HL-60 (cell line): ENCODE measurements at places on chromosomes 12 and 14.

- DNase-seq: no peak
These were observed 15.8 kb downstream of the CCND2 start for GRCh38 chr12:4289231-4289878.

GRCh38 chr12:113060336-113060960 is 3.9 kb downstream of the DTX1 start:
- DNase-seq: no peak

DNA sequence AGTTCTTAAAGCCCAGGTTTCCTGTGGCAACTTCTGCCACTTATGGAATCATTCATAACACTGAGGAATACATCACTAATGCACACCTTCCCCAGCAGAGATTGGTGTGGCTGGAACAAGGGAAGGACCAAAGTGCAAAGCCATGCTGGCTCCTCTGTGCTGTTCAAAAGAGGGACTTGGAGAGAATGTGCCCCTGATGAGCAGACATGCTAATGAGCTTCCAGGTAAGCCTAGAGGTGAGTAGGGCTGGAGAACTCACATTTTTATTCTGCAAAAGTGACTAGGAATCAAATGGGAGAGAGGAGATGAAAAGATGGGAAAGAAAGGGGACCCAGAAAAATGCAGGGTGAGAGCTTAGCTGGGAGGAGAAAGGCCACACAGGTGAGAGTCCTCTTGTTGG is 289.7 kb downstream of the TTC8 start:
- no peak for DNase-seq

DNA sequence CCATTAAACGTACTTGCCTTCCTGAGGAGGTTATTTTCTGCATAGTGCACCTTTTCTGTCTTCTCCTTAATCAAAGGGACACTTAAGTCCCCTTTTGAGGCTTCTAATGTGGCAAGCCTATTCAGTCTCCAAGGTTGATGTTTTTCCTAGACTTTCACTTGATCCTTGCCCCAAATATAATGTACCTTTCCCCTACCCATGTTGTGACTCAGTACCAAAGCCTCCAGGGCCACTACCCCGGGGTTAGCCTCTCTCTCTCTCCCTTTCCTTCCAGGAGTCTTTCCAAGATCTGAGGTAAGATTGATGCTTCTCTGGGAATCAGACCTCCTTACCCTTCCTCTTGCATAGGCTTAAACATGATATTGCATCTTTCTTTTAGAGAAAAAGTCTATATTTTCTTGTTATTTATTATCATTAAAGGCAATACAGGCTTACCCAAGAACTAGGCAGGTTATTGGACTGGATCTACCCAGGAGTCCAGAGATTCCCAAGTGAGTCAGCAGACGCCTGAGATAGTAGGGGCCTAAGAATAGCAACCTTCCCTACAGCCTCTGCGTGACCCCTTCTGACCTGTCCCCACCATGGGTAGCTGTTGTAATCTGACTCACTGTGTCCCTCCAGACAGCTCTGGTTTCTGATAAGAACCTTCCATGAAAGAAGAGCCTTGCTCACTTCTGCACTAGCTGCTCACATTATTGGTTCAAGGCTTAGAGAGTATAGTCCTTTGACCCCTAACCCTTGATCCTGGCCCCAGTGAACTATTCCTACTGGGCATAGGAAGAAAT is 172.9 kb downstream of the ZFP36L1 start:
- no peak for DNase-seq

DNA sequence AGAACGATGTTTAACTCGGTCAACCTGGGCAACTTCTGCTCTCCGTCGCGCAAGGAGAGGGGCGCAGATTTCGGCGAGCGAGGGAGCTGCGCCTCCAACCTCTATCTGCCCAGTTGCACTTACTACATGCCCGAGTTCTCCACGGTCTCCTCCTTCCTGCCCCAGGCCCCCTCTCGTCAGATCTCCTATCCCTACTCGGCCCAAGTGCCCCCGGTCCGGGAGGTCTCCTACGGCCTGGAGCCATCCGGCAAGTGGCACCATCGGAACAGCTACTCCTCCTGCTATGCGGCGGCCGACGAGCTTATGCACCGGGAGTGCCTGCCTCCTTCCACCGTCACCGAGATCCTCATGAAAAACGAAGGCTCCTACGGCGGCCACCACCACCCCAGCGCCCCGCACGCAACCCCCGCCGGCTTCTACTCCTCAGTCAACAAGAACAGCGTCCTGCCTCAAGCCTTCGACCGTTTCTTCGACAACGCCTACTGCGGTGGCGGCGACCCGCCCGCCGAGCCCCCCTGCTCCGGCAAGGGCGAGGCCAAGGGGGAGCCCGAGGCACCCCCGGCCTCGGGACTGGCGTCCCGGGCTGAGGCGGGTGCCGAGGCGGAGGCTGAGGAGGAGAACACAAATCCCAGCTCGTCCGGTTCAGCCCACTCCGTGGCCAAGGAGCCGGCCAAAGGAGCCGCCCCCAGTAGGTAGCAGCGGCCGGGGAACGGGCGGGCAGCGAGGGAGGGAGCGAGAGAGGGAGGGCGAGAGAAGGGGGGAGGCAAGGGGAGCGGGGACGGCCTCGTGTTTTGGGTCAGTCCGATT is 513 bp downstream of the HOXC11 start:
- DNase-seq: no peak

- no peak for DNase-seq
These were observed 29.8 kb upstream of the DLGAP5 start for GRCh38 chr14:55221186-55221585.

GRCh38 chr12:22399464-22400180 is 65.1 kb upstream of the ST8SIA1 start:
- no peak for DNase-seq

- DNase-seq: no peak
These were observed 62.9 kb upstream of the PSMA6 start for GRCh38 chr14:35229084-35229791.

DNA sequence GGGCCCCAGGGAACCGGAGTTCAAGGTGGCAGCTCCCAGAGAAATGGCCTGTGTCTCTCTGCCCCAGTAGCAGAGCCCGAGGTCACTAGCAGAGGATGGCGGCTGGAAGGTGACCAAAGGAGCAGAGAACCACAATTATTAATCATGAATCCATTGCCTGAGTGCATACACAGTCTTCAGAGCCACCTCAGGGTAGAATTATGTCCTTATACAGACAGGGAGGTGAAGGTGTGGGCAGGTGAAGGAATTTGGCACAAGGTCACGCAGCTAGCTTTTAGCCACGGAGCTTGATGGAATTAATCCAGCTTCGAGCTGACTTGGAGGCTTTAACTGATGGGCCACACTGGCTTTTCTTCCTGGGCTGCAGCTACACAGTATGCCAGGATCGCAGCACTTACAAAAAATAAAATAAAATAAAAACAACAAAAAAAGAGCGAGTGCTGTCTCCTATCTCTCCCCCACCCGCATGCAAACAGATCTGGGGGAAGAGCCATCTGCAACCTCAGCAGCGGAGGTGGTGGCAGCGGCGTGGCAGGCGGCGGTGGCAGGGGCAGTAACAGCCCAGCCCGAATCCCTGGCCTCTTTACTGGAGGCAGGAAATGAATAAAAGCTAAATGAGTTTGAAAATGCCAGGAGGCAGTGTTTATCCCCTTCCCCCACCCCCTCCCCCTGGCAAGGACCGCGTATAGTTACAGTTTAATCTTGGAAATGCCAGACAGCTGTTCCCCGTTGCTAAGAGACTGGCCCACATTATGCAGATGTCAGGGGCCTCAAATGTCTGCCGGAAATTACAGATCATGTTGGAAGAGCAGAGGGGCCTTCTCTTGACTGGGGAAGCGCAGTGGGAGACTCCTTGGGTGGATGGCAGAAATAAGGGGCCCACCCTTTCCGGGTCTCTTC is 93.5 kb downstream of the LRRC74A start:
- no peak for DNase-seq

DNA sequence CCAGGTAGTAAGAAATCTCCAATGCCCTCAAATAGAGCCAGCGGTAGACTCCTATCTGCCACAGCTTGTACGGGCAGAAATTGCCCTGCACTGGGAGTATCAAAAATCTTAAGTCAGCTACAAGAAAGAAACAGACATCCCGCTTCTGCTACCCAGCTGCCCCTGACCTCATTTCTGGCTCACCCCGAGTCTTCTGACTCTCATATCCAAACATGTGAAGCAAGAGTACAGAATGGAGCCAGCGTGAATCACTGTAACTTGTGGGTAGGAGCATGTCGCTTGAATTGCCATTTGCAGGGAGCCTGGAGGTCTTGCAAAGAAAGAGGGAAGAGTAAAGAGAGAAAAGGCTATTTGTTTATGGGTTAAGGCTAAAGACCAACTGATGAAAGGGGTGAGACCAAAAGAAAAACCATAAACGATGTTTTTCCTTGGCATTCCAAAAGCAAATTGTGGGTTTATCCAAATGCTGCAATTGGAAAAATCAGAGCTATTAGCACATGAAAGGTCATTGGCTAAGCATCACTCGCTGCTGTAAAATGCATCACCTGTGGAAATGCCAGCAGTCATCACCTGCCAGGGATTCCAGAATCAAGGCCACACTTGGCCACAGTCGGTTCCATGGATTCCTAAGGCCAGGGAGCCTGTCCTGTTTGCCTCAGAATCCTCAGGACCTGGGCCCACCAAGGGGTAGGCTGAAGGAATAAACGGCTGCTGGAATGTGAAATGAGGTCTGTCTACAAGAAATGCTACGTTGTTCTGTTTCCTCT is 86.6 kb downstream of the FOXN3 start:
- DNase-seq: no peak

- DNase-seq: peak; percentile 1
These were observed 163.4 kb downstream of the SAMD4A start for GRCh38 chr14:54730156-54730961.

- DNase-seq: no peak
These were observed 7.1 kb downstream of the TAPBPL start for GRCh38 chr12:6459004-6459337.

DNA sequence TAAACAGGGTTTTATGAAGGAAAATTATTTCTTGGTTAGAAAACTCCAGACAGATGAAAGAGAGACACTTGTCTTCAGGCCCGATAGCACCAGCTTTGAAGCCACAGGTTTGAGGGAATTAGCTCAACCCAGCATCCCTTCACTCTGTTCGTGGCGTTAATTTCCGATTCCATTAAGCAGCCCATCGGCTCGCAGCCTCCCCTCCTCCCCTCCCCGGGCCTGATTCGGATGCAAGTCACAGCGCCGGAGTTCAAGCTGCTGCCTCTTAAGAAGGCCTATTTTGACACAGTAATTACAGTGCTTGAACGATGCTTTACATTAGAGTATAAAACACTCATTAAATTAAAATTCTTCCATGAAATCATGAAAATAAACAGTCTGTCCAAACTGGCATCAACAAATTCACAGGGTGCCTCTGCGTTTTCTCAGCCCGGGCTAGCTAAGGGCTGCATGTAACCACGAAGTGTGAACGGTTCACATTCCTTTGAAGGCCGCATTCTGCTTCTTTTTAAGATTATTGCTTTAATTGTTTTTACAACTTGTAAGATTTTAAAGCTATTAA is 145.8 kb downstream of the DICER1 start:
- DNase-seq: no peak

DNA sequence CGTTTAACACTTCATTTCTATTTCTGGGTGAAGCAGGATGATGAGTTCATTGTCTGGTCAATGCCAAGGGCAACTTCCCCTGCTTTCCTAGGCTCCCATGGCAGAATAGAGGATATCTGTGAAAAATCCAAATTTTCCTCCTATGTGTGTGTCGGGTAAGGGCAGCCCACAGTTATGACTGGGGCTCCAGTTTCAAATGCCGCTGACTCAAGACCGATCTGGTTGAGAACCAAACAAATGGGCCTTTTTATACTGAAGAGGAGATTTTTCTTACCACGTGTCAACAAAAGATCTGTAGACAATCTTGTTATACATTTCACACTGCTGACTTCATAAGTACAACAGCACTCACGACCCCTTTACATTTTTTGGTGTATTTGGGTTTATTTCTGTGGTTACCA is 120.8 kb downstream of the CHST11 start:
- no peak for DNase-seq

GRCh38 chr12:19922717-19923116 is 445.6 kb upstream of the PDE3A start:
- DNase-seq: no peak

DNA sequence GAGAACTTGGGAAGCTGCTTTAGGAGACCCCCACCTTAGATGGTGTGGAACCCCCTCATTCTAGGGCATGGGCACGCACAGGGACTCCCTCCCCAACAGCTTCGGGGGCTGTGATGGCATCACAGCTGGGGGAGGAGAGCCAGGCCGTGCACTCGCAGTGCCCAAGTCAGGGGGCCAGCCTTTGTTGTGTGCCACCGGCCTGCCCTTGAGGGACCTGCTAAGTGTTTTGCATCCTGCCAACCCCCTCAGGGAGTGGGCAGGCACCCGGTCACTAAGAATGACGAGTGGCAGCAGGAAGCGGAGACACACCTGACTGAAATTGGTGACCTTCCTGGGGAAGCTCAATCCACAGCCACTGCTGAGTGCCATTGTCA is 334.9 kb upstream of the SFSWAP start:
- DNase-seq: no peak

DNA sequence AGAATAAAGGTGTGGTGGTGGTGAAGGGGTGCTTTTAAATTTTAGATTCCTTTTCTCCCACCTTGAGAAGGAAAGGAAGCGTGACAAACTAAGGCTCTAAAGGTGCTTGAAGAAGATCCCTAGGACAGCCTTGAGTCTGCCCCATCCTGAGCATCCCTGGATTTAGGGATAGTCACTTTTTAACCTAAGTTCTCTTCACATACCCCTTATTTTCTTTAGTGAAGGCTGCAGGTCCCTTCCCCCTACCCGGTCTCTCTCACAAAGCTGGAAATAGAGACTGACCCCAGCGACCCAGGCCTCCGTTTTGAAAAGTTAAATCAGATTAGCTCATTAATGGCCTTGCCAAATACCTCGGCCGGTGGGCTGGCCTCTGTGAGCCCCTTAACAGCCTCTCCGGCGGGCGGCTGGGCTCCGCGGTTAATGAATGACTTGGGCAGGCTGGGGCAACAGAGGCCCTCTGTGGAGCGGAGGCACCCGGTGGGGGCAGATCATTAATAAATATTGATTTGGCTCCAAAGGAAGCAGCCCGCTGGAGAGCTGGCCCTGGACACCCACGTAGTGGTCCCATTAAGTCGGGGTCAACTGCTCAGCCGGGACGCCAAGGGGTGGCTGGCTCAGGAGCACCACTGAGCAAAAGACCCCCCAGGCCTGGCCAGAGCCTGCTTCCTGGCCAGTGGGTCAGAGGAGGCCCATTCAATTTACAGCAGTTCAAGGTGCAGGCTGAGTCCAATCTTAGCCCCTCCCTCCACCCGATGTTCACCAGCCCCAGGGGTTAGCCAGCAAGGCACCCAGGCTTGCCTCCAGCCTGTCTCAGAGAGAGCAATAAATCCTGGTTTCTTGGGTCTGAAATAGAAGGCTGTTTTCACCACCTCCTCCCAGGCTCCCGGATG is 31.8 kb downstream of the PAH start:
- DNase-seq: no peak
